Stimulated activated CD4-positive, alpha-beta T cell treated with anti-CD3 and anti-CD28 coated beads, Interleukin-4, amount 100 ng/mL, for 1 hour (primary cell): ENCODE measurements at places on chromosomes 6 and 20.
A peak's percentile ranks its signal among the peaks of the same experiment; 100 is the strongest.

DNA sequence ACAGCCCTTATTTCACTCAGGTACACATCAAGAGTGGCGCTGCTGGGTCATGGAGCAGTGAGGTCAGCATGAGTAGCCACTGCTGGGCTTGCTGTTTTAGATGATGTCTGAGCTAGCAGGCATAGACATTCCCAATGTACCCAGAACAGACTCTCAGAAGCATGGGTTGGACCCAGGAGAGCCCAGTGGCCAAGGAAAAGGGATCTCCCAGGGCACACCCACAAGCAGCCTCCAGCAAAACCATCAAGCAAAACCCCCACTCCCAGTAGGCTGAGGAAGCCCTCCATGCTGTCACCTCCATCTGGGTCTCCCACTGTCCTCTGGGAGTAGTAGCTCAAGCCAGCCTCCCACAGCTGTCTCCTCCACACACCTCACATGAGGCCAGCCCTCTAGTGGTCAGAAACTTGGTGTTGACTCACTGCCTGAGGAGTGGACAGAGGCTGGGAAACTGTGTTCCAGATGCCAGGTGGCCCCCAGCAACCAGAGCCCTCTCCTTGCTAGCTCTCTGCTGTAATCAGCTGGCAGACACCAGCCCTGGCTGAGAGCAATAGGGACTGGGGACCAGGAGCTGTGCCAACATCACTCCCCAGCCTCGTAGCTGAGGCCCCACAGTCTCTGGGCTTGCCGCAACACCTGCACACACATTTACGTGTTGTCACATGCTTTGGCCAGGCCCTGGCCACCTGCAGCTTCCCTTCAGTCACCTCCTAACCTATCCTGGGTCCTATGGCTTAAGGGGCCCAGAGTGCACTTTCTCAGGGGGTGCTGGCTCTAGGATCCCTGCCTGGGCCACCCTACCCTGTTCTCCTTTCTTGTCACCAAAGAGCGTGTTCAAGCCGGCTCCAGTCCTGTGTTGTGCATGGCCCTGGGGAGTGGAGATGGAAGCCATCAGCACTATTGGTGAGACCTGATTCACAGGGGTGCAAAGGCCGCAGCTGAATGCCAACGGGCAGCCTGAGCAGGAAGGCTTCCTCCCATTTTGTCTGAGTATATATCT is 1.9 kb upstream of the AP5S1 start:
- DNase-seq = no peak

DNA sequence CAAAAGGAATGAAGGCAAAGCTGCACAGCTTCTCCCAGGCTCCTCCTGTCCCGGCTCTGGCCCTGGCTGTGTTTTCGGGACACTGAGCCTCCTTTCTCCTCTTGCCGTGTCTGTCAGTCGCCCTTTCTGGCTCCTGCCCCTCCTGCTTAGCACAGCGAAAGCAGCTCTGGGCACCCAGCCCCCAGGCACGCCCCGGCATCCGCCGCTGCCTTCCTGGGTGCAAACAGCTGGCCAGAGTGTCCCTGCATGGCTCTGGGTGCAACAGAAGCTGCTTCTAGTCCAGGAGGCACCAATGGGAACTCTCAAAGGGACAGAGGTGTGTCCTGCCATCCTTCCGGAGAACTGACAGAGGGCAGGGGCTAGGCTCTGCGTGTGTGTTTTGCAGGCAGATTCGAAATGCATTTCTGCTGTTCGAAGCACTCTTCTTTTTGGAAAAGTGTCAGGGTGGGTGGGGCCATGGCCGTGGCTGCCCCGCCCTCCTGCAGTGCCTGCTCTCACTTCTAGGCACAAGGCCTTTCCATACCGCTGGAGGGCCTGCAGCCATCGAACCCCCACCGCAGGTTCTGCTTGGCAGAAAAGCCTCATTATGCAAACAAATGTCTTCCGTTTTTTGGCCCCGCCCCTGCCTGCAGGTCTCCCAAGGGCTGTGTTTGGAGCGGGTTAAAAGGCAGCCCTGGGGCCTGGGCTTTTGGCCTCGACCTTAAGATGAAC is 15.5 kb downstream of the COL9A3 start:
- peak; percentile 29 for DNase-seq

DNA sequence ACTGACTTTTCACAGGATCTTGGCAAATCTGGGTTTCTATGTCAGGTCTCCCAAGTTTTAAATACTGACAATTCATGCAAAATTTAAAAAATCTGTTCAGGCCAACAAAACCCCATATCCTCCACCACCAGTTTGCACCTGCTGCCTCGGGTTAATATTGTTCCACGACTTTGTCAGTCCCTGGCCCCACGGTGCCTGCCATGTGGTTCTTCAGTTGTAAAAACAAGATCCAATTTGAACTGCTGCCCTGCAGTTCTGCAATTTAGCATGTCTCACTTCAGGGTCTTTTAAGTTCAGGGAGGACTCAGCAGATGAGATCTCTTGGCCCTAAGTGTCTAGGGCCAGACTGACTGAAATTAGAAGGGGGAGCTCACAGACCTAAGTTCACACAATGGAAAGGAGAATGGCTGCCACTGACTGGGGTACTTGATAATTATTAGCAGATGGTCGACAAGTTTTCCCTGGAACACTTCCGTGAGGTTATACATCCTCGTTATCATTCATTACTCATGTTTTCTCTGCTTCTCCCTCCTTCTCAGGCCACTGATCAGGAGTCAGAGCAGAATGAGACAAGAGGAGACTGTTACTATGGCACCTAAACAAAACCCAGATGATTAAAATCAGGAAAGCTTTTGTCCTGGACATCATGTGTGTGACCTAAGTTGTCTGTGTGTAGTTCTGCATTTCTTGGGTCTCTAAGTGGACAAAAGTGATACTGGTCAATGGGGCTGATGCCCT is 223.6 kb downstream of the KIF16B start:
- DNase-seq = no peak

DNA sequence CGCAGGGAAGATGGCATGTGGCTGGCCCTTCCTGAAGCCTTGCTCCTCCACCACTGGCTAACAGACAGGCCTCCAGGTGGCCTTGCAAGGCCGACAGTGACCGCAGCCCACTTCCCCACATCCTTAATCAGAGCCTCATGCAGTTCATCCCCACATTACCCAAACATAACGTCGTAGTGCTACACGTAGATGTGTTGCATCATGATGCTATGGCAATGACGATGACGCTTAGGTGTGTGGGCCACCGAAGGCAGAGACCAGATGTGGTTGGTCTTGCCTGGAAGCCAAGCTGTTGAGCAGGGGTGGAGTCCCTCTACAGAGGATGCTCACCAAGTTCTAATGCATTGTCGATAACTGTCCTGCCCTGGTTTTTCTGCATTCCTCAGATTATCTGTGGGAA is 5.6 kb downstream of the CD93 start:
- DNase-seq = no peak

- no peak for DNase-seq
Measured at GRCh38 chr6:138522611-138523010, 23.3 kb upstream of the NHSL1 start.

- DNase-seq = no peak
Measured at GRCh38 chr6:36798852-36799251, 40.4 kb downstream of the CPNE5 start.

DNA sequence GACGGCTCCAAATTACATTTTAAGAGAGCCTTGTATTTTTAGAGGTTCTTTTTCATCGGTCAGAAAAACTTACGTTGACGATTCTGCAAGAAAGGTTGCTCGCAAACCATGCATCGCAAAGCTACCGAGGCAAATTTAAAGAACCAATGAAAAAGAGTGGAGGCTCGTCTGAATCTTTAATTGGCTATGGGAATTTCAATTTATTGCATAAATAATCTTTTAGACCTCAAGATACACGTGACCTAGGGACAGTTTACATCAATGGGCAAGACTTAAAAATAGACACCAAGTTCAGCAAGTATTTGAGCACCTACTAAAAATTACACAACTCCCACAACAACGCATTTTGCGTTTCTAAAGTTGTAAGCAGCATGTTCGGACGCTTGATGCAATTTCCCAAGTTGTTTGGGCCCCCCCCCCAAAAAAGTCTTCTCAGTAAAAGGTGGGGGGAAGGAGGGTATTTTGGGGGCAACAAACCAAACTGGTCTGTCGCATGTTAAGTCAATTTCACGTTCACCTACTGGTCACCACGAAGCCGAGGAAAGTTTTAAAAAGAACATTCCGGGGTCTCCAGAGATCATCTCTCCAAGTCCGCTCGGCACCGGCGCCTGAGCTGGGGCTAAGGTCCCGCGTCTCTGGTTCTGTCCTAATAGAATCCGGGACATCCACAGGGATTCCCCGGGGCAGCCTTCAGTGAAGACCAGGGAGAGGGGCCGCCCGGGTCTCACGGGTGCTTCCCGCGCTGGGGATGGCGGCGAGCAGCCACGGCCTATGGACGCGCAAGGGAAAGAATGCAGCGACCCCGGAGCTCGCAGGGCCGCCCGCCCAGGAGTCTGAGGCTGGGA is 851 bp downstream of the SNX5 start:
- DNase-seq = no peak

GRCh38 chr6:150252714-150253444 is 110.0 kb downstream of the PPP1R14C start:
- DNase-seq = no peak

DNA sequence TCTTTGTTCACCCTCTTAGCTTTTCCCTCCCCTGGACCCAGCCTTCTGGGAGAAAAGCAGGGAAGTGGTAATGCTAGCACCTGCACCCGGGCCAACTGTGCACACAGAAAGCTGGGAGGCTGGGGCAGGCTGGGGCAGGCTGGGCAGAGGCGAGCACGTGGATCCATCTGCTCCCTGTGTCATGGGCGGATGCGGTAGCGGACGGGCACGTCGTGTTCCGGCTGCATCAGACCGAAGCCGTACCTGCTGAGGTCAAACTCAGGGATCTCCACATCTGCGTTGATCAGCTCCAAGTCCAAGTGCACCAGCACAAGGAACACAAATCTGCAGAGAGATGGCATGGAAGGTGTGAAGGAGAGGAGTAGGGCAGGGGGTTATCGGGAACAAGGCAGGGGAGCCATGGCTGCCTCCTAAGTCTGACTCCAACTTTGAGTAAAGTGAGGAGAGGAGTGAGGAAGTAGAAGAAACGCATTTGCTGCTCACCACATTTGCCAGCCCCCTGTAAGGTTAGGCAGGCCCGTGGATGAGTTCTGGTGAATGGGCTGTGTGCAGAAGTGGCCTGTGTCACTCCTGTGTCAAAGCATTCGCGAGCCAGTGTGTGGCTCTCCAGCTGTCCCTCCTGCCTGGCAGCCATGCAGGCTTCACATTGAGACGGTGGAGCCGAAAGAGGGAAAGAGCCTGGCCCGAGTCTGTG is 25.4 kb upstream of the KCNB1 start:
- no peak for DNase-seq

- DNase-seq = peak; percentile 19
Measured at GRCh38 chr6:142947714-142948480, 2.9 kb upstream of the HIVEP2 start.

DNA sequence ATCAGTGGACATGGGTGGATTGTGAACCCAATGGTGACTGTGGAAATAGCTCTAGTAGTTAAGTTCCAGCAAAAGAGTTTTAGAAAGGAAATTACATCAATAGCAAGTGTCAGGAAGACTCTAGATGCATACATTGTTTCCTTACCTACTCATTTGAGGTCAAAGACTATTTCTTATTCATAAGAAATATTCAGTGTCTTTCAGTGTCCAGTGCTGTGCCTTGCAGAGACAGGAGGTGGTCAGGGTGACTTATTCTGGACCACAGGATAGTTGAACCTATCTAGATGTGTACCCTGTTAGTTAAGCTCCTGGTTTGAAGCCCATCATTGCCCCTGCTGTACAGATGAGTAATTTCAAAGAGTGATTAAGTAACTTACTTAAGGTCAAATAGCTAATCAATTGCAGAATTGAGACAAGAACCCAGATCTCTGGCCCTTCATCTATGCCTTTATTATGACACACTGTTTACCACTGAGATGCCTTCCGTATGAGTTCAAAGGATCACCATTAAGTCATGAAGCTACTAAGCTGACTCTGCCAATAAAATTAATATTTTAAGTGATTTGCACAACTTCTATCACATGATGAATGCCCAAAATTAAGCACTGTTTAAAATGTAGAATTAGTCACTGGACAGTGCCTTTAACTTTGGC is 136.1 kb downstream of the PDSS2 start:
- DNase-seq = no peak

DNA sequence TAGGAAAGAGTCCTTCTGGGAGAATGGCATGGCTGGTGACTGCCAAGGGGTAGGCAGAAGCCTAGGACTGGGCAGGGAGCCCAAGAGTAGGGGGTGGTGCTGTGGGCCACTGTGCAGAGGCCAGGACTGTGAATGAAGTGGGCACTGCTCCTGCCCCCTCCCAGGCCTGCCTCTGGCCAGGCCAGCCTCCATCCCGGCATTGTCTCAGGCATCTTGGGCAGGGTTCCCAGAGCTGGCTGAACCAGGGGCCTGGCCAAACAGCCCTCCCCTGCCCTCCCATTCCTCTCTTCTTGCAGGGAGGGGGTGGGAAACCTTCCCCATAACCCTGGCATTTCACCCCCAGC is 81.6 kb downstream of the MRPL14 start:
- no peak for DNase-seq

GRCh38 chr20:50575865-50576720 is 65.9 kb downstream of the PTPN1 start:
- peak; percentile 73 for DNase-seq

GRCh38 chr20:23350904-23351838 is 580 bp downstream of the NXT1 start:
- peak; percentile 66 for DNase-seq

DNA sequence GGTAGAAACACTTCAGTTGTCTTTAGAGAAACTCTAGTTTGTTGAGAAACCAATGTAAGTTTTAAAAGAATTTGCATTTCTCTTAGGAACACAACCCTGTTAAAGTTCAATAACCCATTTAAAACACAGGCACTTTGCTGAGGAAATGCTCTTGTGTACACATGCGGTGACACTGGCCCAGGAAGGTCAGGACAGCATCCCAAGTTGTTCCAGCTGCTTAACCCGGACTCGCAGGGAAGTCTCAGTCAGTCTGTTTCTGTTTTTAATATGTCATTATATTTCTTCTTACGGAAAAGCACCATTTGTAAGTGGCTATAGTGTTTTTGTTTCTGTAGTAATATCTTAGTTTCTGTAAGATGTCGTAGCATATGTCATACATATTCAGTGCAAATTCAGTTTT is 36.9 kb downstream of the RIN2 start:
- no peak for DNase-seq

DNA sequence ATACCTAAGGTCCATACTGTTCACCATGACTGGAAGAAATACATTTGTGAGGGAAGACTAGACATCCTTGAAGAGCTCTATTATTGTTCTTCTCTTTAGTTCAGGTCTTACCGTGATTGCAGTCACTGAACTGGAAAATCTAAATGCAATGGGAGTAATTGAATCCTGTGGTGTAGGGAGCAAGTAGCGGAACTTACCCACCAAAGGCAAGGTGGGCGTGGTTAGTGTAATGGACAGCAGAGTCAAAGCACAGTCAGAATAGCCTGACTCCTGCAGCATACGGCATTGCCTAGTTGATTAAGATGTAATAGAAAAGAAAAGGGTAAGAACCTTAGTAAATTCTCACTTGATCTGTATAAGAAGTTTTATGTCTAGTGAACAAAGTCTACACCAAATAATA is 679.7 kb upstream of the EPHA7 start:
- no peak for DNase-seq

GRCh38 chr6:5271926-5272325 is 10.6 kb downstream of the FARS2 start:
- no peak for DNase-seq

- DNase-seq = no peak
Measured at GRCh38 chr20:51487076-51487475, 55.4 kb downstream of the NFATC2 start.
